ENCODE measurements at places on chromosomes 2 and 18. TPM values are rescaled to one million over a fixed set of nuclear protein-coding genes. Genes with fewer than 3 reads are reported as not detected.

DNA sequence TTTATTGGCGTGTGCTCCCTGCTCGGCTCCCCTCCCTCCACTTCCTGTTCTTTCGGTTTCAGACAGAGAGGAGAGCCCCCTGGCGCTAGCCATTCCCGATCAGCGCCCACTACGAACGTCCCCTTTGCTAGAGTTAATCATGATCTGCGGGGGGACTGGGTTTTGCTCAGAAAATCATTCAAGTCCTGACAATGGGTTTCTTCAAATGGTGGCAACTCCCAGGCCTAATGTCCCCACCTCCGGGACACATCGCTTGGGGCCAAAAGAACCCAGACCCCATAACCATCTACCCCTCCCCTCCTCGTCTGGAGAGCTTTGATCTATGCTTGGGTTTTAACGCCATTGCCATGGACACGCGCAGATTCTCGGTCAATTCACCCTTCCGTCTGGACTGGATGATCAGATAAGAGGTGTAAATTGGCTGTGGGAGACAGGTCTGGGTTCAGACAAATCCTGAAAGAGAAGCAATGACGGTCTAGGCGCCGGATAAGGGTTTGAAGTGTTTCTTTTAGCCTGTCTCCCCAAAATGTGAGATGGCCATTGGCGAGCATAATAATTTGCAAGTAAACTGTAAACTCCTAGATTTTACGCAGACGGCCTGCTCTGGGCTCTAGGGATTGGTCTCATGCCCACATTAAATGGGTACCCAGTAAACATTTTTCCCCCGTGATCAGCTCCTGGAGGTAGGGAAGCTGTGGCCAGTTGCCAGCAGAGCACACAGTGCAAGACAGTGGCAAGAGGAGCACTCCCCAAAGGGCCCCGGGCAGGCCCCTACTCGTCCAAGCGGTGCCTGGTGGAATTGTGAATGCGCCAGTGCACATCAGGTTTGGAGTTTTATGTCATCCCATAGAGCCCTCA, 4.7 kb downstream of the NRP2 start:
- DNase-seq: peak; percentile 39

GRCh38 chr2:11899264-11899818, 152.9 kb downstream of the LPIN1 start:
- DNase-seq: no peak

DNA sequence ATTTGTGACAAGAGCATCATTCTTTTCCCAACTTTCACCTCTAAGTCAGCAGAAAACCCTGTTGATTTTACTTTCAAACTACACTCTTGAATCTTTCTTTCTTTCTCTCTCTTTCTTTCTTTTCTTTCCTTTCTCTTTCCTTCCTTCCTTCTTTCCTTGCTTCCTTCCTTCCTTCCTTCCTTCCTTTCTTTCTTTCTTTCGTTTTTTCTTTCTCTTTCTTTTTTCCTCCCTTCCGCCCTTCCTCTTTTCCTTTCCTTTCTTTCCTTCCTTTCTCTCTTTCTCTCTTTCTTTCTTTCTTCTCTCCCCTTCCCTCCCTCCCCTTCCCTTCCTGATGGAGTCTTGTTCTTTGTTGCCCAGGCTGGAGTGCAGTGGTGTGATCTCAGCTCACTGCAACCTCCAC, 649.5 kb downstream of the PLCL1 start:
- DNase-seq: no peak

- DNase-seq: no peak
These were observed 118.3 kb upstream of the NETO1 start for GRCh38 chr18:72986103-72986502.

GRCh38 chr2:73610111-73610510, 32.1 kb downstream of the NAT8 start:
- no peak for DNase-seq

DNA sequence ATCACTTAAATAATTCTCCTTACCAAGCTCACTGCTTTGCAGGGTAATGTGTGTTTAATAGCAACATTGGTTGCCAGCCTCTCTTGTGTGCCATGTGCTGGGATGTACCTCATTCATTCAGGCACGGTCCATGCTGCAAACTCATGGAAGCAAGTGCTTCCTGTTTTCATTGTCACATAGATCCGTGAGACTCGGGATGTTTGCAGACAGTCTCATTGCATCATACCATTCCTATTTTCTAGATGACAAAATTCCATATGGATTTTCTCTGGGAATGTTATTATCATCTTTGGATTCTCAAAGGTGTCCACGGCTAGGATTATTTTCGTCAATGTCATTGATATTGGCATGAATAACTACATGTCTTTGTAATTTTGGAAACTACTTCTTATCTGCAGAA, 60.0 kb upstream of the HDAC4 start:
- DNase-seq: no peak

GRCh38 chr2:169018390-169018789, 12.7 kb downstream of the ABCB11 start:
- no peak for DNase-seq

DNA sequence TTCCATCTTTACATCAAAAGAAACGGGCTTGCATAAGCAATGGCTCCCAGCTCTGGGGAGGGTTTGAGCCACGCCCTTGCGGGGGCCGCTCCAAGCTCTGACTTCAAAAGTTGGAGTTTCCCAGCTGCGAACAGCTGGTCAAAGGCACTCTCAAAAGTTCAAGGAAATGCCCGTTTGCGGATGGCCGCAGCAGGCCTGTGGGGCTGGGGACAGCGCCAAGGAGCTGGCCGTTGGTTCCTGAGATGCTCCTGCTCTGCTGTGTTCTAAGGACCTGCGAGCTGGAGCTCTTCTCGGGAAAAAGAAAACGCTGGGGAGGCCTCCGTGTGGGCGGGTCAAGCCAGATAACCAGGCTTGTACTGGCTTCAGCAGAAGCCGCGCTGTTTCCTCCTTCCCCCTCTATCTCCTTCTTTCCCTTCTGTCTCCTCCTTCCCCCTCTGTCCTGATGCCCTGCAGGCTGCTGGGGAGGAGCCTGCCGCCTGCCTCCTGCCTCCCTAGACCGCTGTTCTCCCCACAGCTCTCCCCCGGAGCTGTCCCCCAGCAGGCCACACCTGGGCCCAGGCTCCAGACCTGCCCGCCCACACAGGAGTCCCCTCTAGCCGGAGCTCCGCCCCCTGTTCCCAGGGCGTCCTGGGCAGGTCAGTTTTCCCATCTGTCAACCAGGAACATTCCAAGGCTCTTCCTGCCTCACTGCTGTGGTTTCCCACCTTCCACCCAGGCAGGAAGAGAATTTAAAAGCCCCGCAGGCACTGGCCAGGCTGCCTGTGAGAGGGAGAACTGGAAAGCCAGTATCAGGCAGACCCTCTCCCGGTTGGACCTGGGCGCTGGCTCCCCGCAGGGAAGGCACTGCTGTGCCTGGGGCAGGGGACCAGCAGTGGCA, 14.1 kb downstream of the KLF11 start:
- peak; percentile 48 for DNase-seq

GRCh38 chr2:171436307-171436706, 2.3 kb downstream of the DCAF17 start:
- DNase-seq: no peak

SERPINB4 gene
- 29.1 TPM for total RNA-seq

SCN2A gene
- 0.20 TPM for total RNA-seq

MYOM1 gene
- 70.2 TPM for total RNA-seq

DNA sequence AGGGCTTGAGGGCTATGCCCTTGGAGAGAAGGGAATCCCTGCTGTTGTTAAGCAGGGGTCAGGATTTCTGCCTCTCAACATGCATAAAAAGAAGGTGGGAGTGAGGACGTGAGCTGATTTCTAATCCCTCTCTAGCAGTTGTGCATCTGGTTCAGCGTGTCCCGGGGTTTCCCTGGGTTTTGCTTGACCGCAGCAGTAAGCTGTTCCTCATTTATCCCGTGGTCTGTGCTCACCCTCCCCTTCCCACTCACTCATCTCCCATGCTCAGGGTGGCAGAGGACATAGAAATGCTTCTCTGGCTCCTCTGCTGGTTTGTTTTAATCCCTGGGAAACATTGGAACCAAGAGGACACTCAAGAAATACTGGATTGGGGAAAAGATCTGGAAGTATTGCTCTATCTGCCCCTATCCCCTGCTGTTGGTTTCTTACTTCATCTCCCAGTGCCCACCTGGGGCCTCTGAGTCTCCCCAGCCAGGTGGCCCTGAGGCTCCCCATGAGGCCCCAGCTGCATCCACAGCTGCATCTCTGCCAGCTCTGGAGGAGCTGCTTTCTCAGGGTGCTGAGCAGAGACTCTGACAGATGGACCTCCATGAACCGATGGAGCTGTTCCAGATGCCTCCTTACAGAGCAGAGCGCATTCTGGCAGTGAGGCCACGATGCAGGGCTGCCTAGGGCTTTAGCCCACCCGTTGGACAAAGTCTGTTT, 36.1 kb downstream of the TET3 start:
- DNase-seq: no peak

IL1R1 gene
- 20.3 TPM for total RNA-seq

DNA sequence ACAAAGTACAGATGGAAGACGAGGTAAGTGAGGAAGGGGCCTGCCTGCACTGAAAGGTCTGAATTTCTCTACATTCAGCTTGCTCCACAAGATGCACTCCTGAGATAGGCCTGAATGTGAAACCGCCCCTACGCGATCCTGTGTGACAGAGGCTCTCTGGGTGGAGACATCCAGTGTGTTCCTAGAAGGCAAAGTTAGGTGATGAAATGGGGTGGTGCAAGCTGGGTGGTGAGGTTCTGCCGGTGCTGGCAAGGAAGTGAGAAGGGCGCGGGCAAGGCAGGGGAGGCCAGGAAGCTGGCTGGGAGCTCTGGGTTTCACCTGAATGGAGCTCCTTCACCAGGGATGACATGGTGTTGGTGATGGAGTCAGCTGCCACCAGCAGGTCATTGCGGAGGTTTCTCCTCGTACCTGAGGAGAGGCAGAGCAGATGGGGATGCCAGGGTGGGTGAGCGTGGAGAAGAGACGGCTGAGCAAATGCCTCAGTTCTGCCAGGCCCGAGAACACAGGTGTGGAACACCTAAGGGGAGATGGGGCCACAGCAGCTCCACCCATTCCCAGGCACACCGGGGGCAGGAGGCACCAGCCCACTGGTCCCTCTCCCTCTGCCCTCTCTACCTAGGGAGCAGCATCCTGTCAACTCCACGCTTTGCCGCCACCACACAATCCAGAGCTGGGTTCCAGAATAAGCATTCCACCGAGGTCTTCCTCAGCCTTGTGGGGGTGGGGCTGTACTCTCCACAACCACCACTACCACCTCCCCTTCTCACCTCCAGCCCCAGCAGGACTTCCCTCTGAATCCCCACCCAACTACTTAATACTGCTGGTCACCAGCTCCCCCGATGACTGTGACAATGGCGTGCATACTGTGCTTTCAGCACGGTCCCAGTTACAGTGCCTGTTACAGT, 45.5 kb upstream of the DNMT3A start:
- no peak for DNase-seq

HSPD1 gene
- total RNA-seq: 192 TPM

- no peak for DNase-seq
These were observed 150.6 kb upstream of the AGAP1 start for GRCh38 chr2:235343156-235343774.

DNA sequence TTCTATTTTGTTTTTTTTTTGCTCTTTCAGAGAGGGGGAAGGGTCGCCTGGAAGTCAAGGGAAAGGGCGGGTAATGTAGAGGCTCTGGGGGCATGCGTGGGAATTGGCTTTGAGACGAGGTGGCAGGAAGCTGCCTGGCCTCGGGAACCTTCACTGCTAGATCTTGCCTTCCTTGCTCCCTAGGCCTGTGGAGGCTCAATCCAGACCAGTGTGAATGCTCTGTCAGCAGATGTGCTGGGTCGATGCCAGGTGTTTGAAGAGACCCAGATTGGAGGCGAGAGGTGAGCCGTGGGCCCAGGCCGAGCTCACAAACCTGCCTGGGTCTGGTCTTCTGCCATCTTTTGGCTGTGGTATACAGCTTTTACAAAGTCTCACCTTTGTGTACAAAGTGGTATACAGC, 15.5 kb downstream of the CCT7 start:
- DNase-seq: no peak

DNA sequence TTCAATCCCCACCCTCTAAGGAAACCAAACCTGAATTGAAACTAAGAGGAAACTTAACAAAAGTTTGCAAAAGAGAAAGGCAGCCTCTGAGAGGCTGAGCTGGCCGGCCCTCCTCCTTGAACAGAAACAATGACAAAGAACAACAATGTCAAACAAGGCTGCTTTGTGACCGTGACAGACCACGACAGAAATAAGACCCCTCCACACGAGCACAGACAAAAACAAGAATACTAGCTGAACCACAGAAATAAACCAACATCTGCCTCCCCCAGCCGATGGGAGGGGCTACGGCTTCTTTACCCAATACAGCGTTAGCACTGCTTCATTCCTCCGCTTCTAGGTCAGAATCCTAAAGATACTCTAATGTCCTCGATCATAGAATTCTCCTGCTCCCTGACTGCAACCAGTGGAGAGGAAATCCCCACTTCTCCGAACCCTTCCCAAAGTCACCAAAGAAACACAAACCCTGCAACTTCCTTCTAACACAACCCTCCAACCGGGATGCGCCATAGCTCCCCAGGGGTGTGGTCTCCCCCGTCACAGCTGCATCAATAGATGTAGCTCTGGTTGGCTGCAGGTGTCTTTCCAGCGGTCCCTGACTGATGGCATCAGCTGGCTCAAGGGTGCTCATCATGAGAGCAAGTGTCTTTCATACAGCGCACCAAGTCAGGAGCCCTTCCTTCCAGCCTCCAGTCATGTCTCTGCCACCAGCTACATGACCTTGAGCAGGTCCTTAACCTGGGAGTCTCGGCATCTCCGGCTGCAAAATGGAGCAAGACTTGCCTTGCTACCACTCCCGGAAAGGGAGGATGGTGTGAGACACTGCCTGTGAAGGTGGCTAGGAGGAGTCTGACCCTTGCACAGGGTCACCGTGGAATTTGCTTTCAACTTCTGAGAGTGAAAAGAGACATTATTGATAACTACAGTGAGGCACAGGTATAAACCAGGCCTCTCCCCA, 198.6 kb downstream of the HAUS1 start:
- DNase-seq: no peak

MAPK4 gene
- 1.8 TPM for total RNA-seq

FASTKD2 gene
- 38.1 TPM for total RNA-seq

- DNase-seq: no peak
These were observed 73.6 kb downstream of the SPRED2 start for GRCh38 chr2:65358678-65359400.

GRCh38 chr2:110788976-110789375, 56.6 kb downstream of the ACOXL start:
- DNase-seq: peak; percentile 11

GRCh38 chr2:23566241-23567142, 181.5 kb downstream of the KLHL29 start:
- DNase-seq: no peak

GRCh38 chr2:230991598-230991997, 4.3 kb upstream of the SPATA3 start:
- DNase-seq: no peak

- DNase-seq: no peak
These were observed 305.1 kb upstream of the GULP1 start for GRCh38 chr2:187986390-187987105.

DNA sequence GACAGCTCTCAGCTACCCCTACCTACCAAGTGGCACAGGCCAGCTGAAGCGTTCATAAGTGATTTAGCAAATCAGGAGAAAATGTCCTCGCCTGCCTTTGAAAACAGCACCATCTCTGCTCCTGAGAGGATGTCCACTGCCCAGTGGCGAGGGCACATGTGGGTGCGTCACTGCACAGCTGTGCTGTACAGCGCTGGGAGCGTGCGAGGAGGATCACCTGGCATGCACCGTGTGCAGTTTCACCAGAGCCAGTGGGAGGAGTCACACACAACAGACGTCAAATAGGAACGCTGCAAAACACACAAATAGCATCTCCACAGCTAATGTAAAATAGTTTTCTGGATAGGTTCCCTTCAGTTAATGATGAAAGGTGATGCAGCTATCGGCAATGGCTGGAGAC, 154.1 kb downstream of the HDAC4 start:
- DNase-seq: no peak

- no peak for DNase-seq
These were observed 74.6 kb downstream of the CPS1 start for GRCh38 chr2:210630873-210631560.

PHOSPHO2 gene
- 5.9 TPM for total RNA-seq

- DNase-seq: no peak
These were observed 129.9 kb upstream of the RMP24 start for GRCh38 chr18:35842536-35842935.

Data from skin of body (tissue), 3 donors.